Urinary bladder (tissue), 4 donors: ENCODE measurements at places on chromosomes 12 and 14. TPM values are rescaled to one million over a fixed set of nuclear protein-coding genes. Genes with fewer than 3 reads are reported as not detected.

TXNRD1 gene
- 69.4 TPM for total RNA-seq

SAMD15 gene
- 1.3 TPM for total RNA-seq

KRT71 gene
- total RNA-seq = not detected

INHBC gene
- not detected for total RNA-seq

ABHD12B gene
- not detected for total RNA-seq

ITGA7 gene
- 36.0 TPM for total RNA-seq

LBHD2 gene
- not detected for total RNA-seq

RDH12 gene
- total RNA-seq = not detected

AQP2 gene
- not detected for total RNA-seq

OTOGL gene
- 4.5 TPM for total RNA-seq

CRIP1 gene
- total RNA-seq = 9.4 TPM

NPAS3 gene
- total RNA-seq = 7.1 TPM

PFKM gene
- total RNA-seq = 46.6 TPM

SLC6A12 gene
- total RNA-seq = 0.21 TPM

LRTM2 gene
- not detected for total RNA-seq

MGP gene
- 487 TPM for total RNA-seq

CLEC4D gene
- total RNA-seq = 0.32 TPM

COX8C gene
- not detected for total RNA-seq

KRT2 gene
- total RNA-seq = not detected

SPIC gene
- total RNA-seq = 0.42 TPM

USP15 gene
- total RNA-seq = 135 TPM

JDP2 gene
- total RNA-seq = 24.6 TPM

BMAL2 gene
- 9.3 TPM for total RNA-seq

KRT6C gene
- total RNA-seq = not detected

KRT3 gene
- not detected for total RNA-seq

SEL1L gene
- 80.4 TPM for total RNA-seq

ATP5F1B gene
- total RNA-seq = 175 TPM

EFS gene
- 15.0 TPM for total RNA-seq

CMA1 gene
- total RNA-seq = 3.2 TPM

CCDC38 gene
- total RNA-seq = not detected

RTL1 gene
- total RNA-seq = 0.37 TPM

KRT83 gene
- total RNA-seq = not detected

TAS2R19 gene
- total RNA-seq = 24.5 TPM

ITGB7 gene
- 1.6 TPM for total RNA-seq

TCL1B gene
- not detected for total RNA-seq

SMCO2 gene
- total RNA-seq = not detected

SPX gene
- total RNA-seq = 0.95 TPM

RNASE3 gene
- not detected for total RNA-seq

EPYC gene
- 1.2 TPM for total RNA-seq

NGB gene
- total RNA-seq = not detected

TEP1 gene
- 17.4 TPM for total RNA-seq

LTBP2 gene
- total RNA-seq = 26.7 TPM

RASSF8 gene
- total RNA-seq = 63.1 TPM

DEPDC4 gene
- 3.4 TPM for total RNA-seq

KCNK13 gene
- total RNA-seq = 0.32 TPM
